CD4-positive, alpha-beta T cell treated with Interleukin-17A for 1 hour (primary cell): ENCODE measurements at places on chromosomes 12 and 14.

DNA sequence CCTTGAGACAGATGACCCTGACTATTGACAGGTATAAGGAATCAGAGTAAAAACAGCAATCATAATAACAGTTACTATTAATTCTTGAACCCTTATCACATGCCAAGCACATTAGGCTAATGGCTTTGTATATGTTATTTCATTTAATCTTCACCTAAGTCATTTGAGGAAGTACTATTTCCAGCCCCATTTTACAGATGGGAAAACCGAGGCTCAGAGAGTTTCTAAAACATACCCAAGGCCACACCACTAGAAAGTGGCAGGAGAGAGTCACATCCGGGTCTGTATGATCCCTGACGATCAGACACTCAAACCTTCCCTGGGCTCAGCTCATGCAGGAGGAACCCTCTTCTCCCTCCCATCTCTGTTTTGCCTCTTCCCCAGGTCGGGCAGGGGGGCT, 209.5 kb downstream of the RBM19 start:
- no peak for DNase-seq

DNA sequence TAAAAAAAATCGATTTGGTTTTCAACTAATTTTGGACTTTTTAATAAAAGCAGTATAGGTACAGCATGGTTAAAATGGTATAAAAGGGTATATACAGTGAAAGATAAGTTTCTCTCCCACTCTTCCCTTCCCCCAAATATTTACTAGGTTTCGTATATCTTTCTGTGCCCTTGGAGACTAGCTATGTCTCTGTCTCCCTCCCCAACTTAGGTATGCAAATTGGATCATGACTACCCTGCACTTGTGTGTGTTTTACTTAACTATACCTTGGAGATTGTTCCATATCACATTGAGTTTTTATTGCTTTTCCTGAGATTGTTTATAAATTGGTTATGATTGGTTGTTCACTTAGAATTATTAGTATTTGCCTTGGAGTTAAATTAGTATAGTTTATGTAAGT, 19.4 kb downstream of the AEBP2 start:
- DNase-seq = no peak

- DNase-seq = no peak
These were observed 28.2 kb downstream of the LTBP2 start for GRCh38 chr14:74583689-74584434.

DNA sequence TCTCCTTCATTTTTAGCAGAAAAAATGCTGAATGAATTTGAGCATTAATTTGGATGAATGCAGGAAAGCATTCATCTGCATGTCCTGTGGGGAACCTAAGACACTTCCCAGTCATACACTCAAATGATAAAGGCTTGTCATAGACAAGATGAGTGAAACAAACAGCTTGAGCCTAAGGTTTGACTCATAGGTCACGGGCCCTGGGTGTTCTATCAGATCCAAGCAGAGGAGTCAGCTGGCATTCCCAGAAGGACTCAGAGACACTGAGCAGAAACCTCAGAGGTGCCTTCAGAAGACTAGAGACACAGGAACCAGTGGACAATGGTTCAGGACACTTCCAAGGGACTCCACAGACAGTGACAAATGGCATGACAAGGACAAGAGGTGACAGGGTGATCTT, 183.9 kb downstream of the NTF3 start:
- no peak for DNase-seq

DNA sequence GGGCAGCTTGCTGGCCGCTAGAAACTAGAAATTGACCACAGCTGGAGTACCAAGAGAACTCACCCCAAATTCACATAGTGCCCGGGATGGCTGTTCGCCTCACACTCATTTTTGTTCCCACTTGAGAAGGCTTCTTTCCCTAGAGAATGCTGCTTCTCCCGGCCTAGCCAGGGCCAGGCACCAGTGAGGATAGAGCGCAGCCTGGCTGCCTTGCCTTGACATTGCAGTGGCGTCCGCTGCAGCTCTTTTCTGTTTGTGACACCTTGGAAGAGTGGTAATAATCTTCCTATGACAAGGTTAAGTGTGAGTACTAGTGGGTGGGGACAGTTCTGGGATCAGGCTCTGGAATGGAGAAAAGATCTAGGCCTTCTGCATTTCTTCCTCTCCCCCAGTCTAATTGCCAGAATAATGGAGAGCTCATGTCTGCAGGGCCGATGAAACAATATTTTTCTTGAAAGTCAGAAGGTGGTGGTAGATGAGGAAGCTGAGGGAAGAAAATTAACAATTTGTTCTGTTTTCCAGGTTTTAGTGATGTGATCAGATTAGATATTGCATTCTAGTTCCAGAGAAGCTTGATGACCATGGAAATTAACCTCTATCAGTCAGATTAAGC, 3.7 kb downstream of the TMEM253 start:
- DNase-seq = peak; percentile 74

GRCh38 chr14:79278798-79279644, 932.3 kb downstream of the DIO2 start:
- DNase-seq = no peak

DNA sequence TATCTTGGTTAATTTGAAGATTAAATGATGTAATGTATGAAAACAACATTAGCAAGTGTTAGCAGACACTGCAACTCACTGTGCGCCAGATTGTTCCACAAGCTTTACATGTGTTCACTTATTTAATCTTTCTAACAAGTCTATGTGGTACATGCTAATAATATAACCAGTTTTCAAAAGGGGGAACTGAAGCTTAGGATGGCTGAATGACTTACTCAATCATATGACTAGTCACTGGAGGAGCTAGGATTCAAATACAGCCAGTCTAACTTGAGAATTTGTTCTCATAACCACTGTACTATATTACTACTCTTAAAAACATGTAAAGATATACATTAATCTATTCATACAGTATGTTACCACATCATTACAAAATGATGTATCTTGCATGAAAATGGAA, 60.5 kb upstream of the LRIG3 start:
- DNase-seq = no peak

GRCh38 chr14:81209167-81209836, 11.5 kb downstream of the GTF2A1 start:
- DNase-seq = no peak
